ENCODE measurements at places on chromosomes 13 and 19.
A peak's percentile ranks its signal among the peaks of the same experiment; 100 is the strongest.

- DNase-seq = no peak
Observed at GRCh38 chr19:29478578-29479565, 46.9 kb upstream of the VSTM2B start.

- no peak for DNase-seq
Observed at GRCh38 chr13:27118428-27119054, 53.1 kb downstream of the USP12 start.

- no peak for DNase-seq
Observed at GRCh38 chr13:106852436-106852835, 284.5 kb upstream of the ARGLU1 start.

DNA sequence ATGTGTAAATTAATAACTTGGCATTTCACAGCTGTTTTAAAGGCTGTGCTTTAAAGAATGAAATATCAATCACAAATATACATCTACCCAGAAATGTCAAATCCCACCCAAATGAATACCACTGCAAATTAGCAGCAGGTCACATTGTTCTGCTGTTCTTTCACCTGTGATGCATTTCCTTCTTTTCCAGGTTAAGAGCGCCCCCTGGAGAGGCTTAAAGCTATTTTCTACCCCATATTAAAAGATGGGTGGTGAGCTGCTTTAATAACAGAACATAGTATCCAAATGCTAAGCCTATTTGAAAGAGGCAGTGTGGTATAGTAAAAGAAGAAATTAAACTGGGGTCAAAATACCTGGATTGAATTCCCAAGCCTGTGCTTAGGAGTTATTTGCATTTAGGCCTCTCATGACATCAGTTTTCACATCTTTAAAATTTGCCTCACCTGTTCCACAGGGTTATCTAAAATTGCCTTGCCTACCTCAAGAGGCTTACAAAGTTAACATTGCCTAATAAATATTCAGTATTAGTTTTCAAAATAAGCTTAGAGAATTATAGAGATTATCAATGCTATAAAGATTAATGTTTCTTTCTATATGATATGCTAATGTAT lies 396.9 kb upstream of the SLITRK5 start:
- no peak for DNase-seq

DNA sequence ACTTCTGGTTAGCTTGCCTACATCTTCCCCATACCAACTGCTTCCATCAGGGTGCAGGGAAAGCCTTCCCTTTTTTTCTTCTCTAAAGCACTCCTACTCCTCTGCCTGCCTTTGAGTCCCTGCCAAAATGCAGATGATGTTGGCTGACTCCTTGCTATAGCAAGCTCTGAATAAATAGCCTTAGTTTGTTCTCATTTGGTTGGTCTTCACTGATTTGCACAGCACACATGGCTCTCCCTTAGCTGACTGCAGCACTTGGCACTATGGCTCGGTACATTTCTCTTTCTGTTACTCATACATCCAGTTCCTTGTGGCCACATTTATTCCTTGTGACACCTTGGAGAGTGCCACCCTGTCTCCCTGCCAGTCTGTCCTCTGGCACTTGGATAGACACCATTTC lies 249.8 kb downstream of the DCLK1 start:
- DNase-seq = no peak

DNA sequence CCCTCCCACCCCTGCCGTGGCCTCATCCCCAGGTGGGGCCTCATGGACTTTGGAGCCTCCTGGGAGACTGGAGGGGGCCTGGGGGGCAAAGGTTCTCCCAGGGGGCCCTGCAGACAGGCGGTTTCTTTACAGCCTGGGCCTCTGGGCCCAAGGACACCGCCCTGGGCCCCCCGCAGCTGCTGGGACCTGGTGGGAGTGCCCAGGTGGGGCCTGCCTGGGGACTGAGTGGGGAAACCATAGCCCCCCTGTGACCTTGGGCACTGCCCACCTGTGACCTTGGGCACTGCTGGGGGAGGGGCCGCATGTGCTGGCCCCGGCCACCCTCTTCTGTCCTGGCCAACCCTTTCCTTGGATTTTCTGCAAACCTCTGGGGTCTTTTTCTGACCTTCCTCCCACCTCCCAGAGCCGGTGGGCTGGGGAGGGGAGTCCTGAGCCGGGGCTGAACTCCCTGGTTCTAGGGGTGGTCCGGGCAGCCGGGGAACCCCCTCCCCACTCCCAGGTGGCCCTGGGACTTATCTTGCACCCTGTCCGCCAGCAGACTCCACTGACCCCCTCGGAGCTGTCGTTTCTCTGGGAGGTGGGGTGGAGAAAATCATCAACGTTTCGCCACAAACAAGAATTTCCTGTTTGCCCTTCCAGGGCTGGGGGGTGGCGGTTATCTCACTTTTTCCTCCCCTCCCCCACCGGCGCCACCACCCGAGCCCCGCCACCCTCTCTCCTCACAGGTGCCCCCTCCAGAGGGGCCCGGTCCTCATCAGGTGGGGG lies 27.0 kb downstream of the ARID3A start:
- no peak for DNase-seq

GRCh38 chr13:69809152-69809551 lies 298.5 kb upstream of the ATXN8OS start:
- no peak for DNase-seq

GRCh38 chr19:55273978-55274707 lies 5.8 kb downstream of the HSPBP1 start:
- no peak for DNase-seq

DNA sequence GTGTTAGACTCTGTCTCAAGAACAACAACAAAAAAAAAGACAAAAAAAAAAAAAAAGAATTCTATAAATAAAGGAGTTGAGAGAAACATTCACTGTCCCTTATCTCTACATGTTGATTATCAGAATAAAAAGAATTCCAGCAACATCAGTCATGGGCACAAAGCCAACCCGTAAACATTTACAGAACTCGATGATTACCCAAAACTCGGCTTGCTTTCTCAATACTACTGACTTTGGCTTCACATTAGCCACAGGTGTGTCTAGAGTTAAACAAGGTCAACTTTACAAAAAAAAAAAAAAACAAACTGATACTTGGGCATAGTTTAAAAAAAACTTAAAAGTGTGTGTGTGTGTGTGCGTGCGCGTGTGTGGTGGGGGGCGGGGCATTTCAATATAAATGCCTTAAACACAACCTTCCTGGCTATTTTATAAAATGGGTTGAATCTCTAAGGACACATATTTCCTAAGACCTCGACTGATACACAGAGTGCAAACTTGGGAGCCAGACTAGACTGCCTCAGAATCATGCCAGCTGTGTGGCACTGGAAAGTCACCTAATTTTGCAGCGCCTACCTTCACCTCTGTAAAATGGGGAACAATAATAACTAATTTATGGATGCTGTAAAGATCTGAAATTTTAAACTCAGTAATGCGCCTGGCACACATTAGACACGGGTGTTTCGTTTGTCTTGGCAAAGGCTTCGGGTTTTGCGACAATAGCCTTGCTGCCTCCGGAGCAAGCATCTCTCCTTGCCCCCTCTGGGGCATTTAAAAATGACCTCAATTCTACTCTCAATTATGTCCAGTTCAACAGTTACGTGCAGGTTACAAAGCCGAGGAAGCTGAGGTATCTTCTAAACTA lies 922 bp downstream of the EBPL start:
- DNase-seq = no peak

GRCh38 chr13:75785130-75785529 lies 149.0 kb downstream of the LMO7 start:
- DNase-seq = no peak

DNA sequence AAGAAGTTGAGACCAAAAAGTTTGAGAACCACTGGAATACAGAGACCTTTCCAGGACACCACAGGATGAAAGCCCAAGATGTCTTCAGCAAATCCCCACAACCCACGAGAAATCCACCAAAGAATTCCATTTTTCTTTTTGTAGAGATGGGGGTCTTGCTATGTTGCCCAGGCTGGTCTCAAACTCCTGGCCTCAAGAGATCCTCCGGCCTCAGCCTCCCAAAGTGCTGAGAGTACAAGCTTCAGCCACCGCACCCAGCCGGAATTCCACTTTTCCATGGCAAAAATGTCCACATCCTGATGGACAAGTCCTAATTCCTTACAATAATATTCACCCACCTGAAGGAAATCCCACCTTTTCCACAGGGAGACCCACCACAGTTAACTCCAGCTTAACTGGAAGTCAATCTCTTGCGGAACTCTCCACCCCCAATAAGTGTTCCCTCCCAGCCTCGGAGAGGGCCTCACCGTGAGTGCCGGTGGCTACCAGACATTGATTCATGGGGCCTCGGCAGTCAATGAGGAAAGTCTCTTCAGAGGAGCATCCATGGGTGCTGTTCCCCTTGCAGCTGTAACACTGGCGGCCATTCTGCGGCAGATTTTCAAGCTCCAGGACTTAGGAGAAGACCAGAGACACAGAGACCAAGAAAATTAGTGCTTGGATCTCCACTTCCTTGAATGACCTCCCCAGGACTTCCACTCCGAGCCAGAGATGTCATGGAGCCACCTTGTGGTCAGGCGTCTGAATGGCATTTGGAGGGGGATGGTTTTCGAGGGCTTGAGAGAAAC lies 12.3 kb upstream of the CADM4 start:
- peak; percentile 42 for DNase-seq

GRCh38 chr19:38076337-38076736 lies 147.7 kb downstream of the DPF1 start:
- DNase-seq = no peak

DNA sequence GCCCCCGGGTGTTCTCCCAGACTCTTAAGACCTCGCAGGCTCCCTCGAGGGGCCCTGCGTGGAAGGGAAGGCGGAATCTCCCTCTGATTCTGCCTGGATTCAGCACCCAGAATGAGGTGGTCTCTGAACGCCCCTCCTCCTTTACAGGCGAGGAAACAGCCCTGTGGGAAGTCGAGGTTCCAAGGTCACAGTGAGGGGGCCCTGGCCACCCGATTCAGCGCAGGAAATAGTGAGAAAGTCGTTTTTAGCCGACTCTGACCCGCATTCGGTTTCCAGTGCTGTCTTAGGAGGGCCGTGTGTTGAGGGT lies 1.1 kb downstream of the BSG start:
- no peak for DNase-seq

DNA sequence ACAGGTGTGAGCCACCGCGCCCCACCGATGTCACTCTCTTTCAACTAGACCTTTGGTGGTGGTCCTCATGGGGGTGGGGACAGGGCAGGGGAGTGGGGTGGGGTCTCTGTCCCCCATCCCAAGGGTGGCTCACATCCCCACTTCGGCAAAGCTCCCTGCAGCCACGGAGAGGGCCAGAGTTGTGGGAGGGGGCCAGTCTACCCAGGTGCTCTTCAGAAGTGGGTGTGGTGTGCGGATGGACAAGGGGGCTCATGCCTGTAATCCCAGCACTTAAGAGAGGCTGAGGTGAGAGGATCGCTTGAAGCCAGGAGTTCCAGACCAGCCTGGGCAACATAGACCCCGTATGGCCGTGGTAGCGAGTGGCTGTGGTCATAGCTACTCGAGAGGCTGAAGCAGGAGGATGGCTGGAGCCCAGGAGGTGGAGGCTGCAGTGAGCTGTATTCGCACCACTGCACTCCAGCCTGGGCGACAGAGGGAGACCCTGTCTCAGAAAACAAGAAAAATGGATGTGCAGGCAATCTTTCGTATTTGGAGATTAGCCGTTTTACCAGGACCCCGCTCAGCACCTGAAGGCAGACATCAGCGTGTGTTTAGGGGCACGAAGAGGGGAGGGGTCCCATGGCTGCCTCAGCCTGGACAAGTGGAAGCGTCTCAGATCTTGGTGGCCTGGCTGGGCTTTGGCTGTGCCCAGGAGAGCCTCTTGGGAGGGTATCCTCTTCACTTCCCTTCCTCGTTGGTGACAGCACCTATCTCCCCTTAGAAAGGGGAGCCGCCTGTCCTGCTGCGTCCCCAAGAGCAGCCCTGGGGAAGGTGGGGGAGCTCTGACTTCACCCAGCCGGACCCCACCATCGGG lies 846 bp downstream of the TGFBR3L start:
- DNase-seq = no peak

DNA sequence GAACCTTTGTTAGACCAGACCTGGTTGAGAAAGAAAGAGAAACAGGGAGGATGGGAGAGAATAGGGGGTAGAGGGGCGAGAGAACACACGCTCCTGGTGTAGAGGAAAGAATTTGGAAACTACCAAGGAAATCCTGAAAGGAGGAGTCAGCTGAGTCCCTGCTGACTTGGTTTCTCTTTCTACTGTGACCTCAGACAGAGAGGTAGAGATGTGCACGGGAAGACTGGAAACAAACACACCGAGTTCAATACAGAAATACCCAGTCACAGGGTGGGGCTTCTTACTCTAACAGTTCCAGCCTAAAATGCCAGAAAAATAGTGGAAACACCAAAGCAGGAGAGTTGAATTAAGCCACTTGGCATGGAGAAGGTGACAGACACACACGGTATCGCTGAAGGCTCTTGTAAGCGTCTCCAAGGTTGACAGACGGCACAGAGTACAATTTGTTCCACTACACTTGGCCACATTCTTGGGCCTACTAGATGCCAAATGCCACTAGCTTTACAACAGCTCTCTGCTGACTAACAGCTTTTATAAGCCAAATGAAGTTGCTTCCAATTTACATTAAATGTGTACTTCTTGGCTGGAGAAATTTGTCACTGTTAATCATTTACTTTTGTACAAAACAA lies 28.1 kb downstream of the LATS2 start:
- DNase-seq = no peak

- DNase-seq = no peak
Observed at GRCh38 chr19:55485439-55486011, 537 bp downstream of the NAT14 start.

DNA sequence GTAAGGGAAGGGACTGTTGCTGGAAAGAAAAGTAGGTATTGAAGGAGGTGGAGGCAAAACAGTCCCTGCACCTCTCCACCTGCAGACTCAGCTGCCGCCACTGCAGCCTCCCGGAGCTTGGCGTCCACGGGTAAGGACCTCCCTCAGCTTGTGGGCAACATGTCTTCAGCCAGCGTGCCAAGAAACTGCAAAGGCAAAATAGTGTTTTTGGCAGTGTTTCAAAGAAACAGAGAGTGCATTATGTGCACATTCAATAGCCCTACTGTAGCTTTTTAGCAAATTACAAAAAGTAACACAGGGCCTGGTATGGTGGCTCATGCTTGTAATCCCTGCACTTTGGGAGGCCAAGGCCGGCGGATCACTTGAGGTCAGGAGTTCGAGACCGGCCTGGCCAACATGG lies 57.4 kb downstream of the ATP11A start:
- DNase-seq = no peak

DNA sequence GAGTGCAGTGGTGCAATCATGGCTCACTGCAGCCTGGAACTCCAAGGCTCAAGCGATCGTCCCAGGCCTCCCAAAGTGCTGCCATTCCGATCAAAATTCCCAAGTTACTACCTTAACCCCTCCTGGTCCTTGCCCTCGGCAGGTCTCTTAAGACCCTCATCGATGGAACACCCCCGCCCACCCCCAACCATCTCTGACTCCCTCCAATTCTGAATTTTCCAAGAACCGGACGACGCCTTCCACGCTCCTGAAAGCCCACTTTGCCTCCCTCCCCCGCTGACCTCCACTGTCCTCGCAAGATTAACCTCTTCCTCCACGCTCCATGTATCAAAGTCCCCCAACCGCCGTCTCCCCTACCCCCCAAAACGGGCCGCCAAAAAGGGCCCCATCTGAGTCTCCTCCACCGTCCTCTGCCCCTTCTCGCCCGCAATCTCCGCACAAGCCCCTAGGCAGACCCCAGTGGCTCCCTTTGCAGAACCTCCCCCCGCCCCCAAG lies 539 bp downstream of the DAPK3 start:
- DNase-seq = no peak

Data from D721Med (cell line).